ENCODE measurements at places on chromosomes 2 and 18.

DNA sequence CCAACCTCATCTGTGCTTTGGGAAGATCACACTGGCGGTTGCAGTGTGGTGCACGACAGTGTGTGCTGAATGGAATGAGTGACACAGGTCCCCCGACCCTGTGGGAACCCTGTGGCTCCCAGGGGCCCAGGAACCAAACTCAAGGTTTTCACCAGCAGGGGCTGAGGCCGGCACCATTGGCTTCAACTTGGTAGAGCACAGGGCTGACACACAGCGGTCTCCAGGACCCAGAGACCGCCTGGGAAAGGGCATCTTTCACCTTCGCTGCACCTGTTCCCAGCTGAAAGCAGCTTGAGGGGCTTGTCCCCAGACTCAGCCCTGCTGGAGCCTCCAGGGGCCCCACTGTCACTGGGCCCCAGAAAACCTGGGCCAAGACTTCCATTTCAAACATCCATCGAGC is 59.0 kb upstream of the ODC1 start:
- no peak for DNase-seq

DNA sequence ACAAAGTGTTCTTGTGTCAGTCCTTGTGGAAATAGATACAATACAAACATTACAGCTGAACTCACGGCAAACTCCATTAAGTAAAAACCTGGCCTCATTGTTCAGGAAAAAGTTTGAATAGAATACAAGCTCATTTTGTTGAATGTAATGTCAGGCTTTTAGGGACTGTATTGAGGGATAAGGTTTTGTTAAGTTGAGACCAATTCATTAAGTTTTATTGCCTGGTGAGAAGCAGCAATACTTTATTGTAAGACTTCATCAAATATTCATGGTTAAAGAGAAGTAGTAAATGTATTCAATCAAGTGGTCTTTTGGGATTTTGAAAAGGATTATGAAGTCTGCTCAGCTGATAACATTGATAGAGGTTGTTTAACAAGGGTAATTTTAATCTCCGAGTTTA is 35.4 kb upstream of the METAP1D start:
- DNase-seq, result no peak

- no peak for DNase-seq
Measured at GRCh38 chr2:64220265-64220664, 76.0 kb upstream of the PELI1 start.

- no peak for DNase-seq
Measured at GRCh38 chr2:33897741-33898140, 298.6 kb upstream of the FAM98A start.

- no peak for DNase-seq
Measured at GRCh38 chr2:21253311-21254027, 129.7 kb downstream of the TDRD15 start.

GRCh38 chr18:32072321-32072720 is 19.4 kb upstream of the RNF138 start:
- no peak for DNase-seq

DNA sequence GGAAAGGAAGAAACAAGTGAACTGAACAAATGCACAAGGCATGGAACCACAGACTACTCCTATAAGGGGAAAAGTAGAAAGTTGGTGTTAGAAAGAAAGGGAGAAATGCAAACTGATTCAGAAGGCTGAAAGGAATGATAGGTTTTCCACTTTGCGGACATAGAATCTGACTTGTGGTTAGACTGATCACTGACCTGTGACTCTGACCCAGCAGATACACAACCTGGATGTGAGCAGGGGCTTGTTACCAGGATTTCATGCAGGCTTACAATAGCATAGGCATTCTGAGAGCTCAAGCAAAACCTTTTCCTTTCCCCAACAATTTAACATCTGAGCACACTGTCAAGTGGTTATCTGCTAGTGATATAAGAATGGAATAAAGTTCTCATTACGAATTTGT is 237.0 kb upstream of the CDH20 start:
- no peak for DNase-seq

DNA sequence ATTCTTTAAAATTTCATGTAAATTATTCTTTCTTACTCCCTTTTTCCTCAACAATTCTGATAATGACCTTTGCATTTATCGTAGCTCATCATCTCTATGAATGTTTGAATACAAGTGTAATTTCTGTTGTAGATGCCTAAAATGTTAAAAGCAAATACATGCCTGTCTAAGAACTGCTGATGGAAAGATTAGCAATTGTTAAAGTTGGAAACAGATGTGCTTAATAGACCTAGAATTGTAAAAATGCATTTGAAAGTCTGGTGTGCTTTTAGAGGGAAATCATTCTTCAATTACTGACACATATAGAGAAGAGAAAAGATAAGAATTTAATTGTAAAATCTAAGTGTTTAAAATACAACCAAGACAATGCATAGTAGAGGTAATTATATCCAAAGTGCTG is 50.4 kb downstream of the CCDC102B start:
- DNase-seq, result no peak

DNA sequence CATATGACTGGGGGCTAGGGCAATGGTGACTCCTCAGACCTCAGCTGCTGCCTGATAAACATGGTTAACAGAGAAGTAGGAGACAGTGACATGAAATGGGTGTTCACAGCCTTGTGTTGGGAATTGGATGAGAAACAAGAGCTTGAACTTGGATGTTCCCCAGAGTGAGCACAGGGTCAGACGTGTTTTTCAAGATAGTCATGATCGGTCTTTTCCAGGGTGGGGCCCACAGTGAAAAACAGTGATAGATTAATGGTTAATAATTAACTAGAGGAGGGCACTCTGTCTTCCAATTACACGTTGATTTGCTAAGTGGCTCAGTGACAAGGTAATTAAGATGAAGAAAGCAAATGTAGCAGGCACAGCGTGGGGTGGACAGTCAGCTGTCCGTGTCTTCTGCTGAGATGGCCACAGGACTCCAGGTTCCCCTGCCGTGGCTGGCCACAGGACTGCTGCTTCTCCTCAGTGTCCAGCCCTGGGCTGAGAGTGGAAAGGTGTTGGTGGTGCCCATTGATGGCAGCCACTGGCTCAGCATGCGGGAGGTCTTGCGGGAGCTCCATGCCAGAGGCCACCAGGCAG is at the start of gene UGT1A3:
Gene UGT1A3, plus strand, starts transcription at position 320 of the 579 bp plus-strand sequence. Its CDS starts 85 bp downstream, at position 405.
- DNase-seq, result no peak

GRCh38 chr2:18454692-18455235 is 105.7 kb downstream of the RDH14 start:
- DNase-seq, result no peak

- no peak for DNase-seq
Measured at GRCh38 chr2:8575834-8576423, 105.9 kb upstream of the ID2 start.

DNA sequence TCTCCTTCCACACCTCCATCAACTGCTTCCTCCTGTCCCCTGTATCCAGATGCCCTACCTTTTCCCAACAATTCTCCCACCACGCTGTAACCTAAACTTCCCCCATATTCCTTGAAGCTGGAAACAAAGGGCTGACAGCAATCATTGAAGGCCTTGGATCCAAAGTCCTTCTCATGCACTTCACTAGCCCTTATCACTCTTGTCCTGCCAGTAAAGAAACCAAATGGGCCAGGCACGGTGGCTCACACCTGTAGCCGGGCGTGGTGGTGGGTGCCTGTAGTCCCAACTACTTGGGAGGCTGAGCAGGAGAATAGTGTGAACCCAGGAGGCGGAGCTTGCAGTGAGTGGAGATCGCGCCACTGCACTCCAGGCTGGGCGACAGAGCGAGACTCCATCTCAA is 11.9 kb upstream of the ADNP2 start:
- DNase-seq, result no peak

DNA sequence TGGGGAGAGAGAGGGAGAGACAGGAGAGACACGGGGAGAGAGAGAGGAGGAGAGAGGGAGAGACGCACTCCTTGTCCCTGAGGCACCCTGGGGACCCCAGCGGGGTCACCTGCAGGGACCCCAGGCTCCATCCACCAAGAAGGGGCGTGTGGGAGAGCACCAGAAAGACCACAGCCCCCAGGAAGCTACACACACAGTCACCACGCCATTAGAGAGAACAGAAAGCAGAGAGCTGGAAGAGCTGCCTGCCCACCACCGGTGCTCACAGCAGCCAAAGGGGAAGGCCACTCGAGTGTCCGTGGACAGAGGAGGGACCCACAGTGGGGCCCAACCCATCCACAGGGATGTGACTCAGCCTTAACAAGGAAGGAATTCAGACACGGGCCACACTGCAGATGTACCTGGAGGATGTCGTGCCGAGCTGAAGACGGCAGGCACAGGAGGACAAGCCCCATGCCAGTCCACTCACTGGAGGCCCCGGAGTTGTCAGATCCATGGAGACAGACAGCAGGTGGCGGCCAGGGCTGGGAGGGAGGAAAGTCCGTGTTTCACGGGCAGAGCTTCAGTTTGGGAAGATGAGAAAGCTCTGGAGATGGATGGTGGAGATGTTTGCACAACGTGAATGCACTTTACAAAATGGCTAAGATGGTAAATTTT is 11.5 kb upstream of the NFATC1 start:
- no peak for DNase-seq

DNA sequence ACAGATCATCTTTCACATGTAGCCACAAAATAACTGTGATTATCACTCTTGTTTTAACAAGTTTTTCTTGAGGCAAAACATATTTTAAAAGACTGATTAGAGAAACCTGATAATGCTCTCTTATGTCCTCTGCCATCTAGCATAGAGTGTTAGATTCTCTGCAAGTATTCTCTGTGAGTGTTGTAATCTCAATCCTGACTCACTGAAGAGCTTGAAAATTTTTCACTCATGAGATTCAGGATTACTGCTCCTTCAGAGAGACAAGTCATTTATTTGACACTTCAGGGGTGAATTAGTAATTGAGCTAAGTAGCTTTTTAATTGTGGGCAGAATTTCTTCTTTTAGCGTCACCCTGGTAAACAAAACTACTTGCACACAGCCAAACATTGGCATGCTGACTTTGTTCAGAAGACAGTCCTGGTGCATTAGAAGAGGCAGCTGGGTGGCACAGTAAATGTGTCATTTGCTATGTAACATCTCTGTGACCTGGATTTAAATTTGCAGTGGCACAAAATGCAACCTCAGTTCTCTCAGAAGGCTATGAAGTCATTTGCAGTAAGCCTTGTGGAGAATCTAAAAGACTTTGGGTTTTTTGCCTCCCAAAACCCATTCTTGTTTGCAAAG is 172.9 kb downstream of the LRP1B start:
- no peak for DNase-seq

DNA sequence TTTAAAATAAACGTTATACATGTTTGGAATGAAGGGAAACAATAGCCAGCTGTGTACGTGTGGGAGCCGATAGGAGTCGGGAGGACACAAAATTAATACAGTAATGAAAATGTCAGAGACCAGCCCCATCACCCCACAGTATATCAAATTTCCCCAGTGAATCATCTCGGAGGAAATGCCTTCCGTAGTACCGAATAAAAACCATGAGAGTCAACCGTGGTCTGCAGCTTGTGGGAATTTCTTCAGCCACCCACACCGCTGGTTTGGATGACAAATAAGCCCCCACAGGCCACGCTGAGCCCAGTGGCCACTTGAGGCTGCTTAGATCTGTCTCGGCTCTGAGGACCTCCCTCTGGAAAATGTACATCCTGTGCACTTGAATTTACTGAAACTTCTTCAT is 133.7 kb downstream of the COL6A3 start:
- no peak for DNase-seq

DNA sequence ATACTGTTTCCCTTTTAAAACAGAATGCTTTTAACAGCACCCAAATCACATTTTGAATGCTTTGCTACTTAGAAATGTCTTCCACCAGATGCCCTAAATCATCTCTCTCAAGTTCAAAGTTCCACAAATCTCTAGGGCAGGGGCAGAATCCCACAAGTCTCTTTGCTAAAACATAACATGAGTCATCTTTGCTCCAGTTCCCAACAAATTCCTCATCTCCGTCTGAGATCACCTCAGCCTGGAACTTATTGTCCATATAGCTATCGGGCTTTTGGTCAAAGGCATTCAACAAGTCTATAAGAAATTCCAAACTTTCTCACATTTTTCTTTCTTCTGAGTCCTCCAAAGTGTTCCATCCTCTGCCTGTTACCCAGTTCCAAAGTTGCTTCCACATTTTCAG is 1374.5 kb upstream of the NXPH2 start:
- no peak for DNase-seq

DNA sequence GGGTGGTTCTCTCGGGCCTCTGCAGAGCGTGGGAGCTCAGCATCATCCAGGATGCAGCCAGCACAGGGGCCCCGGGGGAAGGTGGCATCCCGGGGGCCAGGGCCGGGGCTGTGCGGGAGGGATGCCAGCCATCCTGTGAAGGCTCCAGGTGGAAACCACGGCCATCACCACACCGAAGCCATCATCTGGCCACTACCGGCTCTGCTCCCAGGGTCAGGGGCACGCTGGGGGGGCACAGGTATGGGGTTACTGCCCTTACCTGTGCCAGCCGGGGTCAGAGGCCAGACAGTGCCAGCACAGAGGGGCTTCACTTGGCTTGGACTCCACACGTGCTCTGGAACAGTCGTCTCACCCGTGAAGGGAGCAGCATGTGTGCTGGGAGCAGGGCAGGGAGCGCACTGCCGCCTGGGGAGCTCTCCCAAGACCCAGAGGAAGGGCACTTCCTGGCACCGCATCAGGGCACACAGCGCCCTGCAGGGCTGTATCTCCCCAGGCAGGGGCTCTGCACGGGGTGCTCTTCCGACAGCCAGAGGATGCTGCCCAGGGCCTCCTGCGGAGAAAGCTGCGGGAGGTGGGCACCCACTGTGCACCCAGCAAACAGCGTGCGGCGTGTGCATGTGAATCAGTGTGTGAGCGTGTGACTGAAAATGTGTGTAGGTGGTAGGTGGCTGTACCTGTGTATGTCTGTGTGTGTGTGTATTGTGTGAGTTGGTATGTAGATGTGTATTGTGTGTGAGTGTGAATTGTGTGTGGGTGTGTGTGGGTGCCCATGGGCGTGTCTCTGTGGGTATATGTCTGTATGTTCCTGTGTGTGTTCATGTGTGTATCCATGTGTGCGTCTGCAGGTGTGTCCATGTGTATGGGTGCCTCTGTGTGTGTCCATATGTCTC is 75.0 kb downstream of the PTGR3 start:
- no peak for DNase-seq

GRCh38 chr2:150247481-150247880 is 240.0 kb downstream of the RND3 start:
- no peak for DNase-seq

- DNase-seq, result no peak
Measured at GRCh38 chr2:105711394-105711793, 33.3 kb upstream of the NCK2 start.

DNA sequence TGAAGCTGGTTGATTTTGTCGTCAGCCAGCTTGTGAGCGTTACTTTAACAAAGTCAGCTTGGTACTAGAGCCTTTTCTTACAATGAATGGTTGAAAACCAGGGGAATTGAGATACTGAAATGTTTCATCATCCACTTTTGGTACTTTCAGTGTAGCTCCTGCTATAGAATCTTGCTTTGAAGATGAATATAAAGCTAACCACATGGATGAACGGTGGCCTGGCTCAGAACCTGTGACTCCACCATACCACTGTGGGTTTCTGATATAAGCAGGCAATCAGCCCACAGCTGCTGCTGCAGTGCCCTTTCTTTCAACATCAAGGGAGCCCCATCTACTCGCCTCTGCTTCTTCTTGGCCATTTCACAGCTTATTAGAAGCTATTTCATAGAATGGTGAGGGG is 53.2 kb upstream of the GPR45 start:
- no peak for DNase-seq

GRCh38 chr2:173126819-173127218 is 51.2 kb downstream of the MAP3K20 start:
- no peak for DNase-seq

- no peak for DNase-seq
Measured at GRCh38 chr2:74499267-74499939, at the start of gene LBX2. Gene LBX2 (minus strand): TSS chr2:74499603. CDS start chr2:74499537, 66 bp downstream.

GRCh38 chr2:1234731-1235308 is 178.4 kb upstream of the TPO start:
- DNase-seq, result no peak

GRCh38 chr2:79971807-79972206 is 332.7 kb downstream of the LRRTM1 start:
- no peak for DNase-seq

All from esophagus squamous epithelium (tissue), 5 donors.